Stimulated activated naive CD4-positive, alpha-beta T cell (primary cell): ENCODE measurements at places on chromosomes 3 and 15.

DNA sequence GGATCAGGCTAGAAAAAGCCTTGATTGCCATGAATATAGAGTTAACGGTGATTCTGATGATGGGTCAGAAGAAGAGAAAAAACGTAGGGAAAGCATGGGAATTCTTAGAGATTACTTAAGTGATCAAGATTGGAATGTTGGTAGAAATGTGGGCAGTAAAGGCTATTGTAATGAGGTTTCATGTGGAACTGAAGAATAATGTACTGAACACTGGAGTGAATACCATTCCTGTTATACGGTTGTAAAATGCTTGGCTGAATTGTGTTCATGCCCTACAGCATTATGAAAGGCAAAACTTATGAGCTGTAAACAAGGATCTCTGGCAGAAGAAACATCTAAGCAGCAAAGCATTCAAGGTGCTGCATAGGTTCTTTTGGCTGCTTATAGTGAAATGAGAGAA lies 414.1 kb upstream of the CBLB start:
- no peak for DNase-seq

DNA sequence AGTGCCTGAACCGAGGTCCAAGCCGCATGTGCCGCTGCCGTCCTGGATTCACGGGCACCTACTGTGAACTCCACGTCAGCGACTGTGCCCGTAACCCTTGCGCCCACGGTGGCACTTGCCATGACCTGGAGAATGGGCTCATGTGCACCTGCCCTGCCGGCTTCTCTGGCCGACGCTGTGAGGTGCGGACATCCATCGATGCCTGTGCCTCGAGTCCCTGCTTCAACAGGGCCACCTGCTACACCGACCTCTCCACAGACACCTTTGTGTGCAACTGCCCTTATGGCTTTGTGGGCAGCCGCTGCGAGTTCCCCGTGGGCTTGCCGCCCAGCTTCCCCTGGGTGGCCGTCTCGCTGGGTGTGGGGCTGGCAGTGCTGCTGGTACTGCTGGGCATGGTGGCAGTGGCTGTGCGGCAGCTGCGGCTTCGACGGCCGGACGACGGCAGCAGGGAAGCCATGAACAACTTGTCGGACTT lies 7.1 kb downstream of the DLL4 start:
- no peak for DNase-seq

GRCh38 chr15:71275098-71275497 lies 159.8 kb downstream of the THSD4 start:
- DNase-seq: no peak

- DNase-seq: no peak
Observed at GRCh38 chr3:190863119-190863465, 598 bp upstream of the GMNC start.

DNA sequence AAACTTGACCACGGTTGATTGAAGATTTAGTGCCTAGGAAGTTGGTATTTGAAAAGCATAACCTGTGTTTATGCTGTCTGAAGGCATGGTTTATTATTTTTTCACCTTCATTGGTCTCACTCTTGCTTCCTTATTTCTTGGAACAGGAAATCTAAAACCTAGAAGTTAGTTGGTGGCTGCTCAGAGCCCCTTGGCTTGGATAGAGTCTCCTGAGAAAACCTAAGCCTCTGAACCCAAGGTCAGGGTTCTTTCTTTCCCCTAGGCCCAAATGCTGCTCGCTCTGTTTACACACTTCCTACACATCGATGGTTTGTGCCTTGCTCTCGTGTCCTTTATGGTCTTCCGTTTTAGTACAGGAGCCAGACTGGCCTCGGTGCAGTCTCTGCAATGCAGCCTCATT lies 82.2 kb downstream of the TRAK1 start:
- no peak for DNase-seq

- no peak for DNase-seq
Observed at GRCh38 chr15:77738441-77739302, 106.0 kb upstream of the LINGO1 start.

GRCh38 chr3:187473778-187474406 lies 105.7 kb downstream of the RTP4 start:
- DNase-seq: no peak

- no peak for DNase-seq
Observed at GRCh38 chr3:123636431-123636841, 51.6 kb upstream of the HACD2 start.

DNA sequence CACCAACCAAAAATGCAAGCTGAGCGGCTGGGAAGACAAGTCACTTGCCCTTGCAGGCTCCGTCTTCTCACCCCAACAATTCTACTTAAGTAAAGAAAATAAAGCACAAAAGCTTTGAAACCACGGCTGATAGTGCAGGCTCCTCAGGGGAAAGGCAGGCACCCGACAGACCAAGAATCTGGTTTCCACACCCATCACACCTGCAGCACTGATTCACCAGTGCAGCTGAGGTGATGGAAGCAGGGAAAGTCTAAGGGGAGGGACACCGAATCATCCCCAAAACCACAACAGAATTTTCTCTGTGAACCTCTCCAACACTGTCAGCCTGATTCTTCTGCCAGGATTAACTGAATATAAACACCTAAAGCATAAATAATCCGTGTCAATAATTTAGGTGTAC lies 62.0 kb upstream of the NSMCE3 start:
- no peak for DNase-seq
